ENCODE measurements at places on chromosomes 16 and 17. TPM values are rescaled to one million over a fixed set of nuclear protein-coding genes. Genes with fewer than 3 reads are reported as not detected.

DNA sequence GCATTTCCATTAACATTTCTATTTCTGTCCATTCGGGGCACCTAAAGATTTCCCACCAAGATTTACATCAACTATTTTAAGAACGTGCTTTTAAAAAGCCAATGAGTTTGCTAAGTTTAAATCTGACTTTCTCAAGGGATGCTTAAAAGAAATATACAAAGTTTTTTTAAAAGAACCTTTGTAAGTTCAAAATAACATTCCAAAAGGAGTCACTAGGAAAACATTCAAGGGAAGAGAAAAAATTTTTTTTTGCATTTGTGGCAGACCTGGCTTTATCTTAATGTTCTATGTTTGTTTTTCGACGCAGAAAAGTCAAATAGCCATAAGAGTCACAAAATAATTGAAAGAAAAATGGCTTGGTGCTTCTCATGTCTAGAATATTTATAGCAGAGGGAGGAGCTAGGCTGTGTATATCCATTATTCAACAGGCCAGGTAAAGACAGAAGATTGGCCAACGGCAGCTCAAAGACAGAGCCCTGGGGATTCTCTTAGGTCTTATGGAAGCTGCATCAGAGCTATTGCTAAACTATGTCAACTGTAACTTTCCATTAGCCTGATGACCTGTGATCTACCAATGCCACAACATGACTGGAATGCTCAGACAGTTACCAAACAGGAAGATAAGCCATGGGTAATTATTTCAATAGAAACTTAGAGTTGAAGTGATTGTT lies 37.8 kb upstream of the MYOCD start:
- DNase-seq = peak; percentile 83

DNA sequence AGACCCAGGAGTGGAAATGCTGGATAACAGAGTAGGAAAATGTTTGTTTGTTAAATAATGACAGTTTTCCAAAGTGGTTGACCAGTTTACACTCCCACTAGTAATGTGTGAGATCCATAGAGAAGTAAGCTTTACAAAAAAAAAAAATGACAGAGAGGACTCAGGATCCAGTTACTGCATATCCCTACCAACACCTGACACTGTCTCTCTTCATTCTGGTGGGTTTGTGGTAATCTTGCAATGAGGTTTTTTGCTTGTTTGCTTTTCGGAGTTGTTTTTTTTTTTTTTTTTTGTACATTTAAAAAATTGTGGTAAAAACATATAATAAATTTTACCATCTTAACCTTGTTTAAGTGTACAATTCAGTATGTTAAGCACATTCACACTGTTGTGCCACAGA lies 23.6 kb upstream of the HOXB9 start:
- DNase-seq = no peak

The MRM1 gene
- total RNA-seq = 2.2 TPM

DNA sequence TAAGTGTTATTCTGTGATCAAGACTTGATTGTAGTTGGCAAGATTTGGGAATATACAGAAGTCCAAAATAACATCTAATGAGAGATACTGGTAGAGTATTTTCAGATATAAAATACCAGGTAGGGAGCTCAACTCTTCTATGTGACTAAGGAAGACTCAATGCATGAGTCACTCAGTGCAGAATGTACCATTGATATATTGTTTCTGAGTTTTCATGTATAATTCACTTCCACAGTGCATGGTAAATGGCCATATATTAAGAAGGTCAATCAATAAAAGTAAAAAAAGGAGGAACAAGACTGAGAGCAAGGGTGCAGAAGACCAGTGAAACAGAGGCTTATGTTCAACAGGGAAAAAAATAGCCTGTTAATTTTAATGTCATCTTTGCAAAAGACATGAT lies 1387.9 kb downstream of the CDH8 start:
- no peak for DNase-seq

- peak; percentile 50 for DNase-seq
Observed at GRCh38 chr16:71895679-71896365, 491 bp downstream of the IST1 start.

The CDR2L gene
- total RNA-seq = 5.6 TPM
